T-helper 9 cell (primary cell): ENCODE measurements at places on chromosomes 2 and 18.

- no peak for DNase-seq
Measured at GRCh38 chr2:230797515-230798495, 66.9 kb upstream of the ITM2C start.

GRCh38 chr2:169090133-169090820 is 20.9 kb downstream of the DHRS9 start:
- DNase-seq: no peak

DNA sequence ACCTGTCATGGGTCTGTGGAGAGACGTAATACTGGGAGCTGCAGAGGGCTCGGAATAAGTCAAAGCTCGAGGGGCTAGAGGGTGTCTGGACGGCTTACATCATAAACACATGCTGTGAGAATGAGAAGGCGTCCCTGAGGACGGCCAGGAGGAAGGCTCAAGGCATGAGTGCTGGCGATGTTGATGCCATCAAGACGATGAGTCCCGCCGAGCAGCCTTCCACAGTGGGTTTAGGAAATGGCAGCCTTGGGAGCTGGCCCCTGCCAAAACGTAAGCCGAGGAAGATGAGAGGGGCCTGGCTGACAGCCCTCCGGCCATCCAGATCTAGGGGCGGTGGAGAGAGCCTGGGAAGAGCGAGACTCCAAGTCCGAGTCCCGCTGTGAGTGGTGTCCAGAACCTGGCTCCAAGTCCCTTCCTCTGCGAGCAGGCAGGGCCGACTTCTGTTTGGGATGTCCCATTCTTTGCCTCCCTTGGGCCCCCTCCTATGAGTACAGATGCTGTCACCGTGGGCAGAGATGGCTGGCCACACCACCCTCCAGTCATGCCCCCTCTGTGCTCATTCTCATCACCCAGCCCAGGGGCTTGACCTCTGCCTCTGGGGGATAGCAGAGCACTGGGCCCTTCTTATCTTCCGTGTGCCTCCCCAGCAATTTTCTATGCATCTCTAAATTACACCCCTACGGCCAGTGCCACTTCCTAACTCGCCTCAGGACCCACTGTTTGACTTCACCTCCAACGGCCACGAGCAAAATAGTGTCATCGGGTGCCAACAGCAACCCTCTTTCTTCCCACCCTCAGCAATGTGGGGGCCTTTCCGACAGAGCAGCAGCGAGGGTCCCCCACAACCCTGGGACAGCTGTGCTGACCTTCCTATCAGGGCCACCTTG is 175.7 kb downstream of the FAM210A start:
- DNase-seq: no peak

GRCh38 chr2:234957834-234958135 is 6.0 kb downstream of the SH3BP4 start:
- DNase-seq: no peak

DNA sequence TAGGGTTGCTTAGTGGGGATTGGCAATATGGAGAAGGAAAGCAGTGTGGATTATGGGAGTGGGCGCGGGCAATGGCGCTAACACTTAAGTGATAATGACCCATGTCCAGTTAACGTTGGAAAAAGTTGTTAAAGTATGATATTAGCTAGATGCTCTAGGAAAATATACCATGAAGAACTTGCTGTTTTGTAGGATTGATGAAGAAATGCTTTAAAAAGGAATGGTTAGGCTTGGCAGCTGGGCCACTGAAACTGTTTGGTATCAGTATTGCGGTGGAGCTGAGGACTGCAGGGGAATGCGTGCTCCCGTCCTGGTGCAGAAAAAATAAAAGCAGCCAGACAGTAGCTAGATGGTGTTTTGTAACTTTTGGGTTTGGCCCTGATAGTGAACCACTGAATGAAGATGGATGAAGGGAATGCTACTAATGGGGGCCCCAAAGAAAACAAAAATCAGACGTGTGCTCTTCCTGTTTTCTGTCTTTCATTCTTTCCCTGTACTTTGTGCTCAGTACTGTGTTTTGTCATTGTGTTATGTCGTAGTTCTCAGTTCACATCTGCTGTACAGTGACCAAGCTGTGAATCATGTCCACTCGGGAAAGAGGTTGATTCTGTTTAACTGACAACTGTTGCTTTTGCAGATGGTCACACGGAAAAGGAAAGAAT is 999 bp downstream of the INSIG2 start:
- peak; percentile 10 for DNase-seq

DNA sequence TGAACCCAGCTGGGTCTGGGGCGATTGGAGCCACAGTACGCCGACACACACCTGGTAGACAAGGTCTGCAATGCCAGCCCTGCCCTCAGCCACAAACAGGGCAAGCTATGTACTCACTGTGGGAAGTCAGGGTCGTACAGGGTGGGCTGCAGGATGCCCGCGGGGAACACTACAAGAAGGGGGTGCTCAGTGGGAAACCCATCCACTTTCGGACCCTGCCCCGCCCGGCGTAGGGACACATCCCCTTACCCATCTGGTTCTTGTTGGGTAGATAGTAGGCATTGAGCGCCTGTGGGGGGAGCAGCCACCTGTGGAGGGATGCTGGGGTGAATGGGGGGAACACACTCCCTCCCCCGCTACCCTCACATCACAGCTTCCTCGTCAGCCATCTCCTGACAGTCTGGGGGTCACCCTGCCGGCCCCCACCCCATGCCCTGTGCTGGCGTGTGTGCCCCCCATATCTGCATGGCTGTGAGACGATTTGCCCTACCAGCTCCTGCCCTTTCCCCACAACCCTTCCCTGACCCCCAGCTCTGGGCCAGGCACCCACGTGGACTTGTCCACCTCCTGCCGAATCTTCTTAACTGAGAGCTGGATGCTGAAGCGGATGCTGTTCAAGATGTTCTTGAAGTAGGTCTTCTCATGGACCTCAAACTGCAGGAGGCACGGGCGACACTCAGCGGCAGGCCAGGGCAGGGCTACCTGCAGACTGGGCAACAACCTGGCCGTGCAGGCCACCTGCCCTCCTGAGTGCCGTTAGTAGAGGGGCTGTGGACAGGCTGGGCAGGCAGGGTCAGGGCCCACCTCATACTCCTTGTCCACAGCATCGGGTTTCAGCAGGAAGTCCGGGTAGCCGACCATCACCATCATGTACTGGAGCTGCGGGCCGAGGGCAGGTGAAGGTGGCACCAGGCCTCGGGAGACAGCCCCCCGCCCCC is 5.1 kb downstream of the ECEL1 start:
- DNase-seq: no peak

DNA sequence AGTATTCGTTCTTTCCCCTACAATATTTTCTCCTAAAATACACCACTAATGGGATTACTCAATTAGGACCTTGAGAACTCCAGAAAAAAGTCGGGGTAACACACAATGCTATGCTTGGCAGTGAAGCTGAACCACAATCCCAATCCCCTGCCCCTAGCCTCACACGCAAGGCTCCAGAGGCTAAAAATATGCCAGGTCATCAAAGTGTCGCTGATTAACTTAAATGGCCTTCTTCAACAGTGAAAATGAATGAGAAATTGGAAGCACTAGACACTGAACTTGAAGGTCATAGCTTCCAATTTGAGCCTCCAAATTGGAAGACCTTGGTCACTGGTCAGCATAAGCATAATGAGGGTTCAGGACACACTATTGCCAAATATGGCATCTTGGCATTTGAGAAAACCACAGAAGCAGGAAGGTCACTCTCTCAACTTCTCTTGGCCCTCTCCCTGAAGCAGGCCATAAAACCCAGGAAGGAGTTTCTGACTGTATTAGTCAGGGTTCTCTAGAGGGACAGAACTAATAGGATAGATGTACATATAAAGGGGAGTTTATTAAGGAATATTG is 86.0 kb upstream of the SATB2 start:
- DNase-seq: no peak

DNA sequence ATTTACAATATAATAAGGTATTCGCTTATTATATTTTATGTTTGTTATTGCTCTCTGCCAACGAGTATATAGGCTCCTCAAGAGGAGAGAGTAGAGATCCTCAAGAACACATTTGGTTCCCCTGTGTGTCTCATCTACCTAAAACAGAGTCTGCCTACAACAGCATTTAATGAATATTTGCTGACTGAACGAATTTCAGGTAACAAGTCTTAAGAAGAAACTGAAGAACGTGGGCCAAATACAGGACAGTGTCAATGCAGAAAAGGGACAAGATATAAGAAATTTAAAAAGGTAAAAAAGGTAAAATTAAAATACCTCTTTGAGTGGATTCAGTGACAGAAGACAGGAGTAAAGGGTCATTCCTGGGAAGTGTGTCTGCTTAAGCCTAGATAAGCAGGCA is 129.2 kb downstream of the HNMT start:
- DNase-seq: no peak

DNA sequence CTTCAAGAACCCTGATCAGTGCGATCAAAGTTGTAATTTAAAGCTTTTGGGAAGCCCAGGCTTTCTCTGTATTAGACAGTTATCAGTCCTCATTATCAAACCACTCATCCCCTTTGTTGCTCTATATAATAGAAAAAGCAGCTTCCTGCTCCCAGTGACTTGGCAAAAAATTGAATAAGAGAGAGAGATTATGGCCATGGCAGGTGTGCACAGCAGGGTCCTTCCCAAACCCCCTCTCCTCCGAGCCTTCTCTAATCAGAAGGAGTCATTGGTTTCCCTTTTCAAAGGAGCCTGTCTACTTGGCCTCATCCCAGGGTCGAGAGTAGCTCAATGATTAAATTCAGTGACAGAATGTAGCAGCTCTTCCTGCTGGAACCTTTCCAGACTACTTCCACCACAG is 81.5 kb downstream of the SEMA4F start:
- DNase-seq: no peak

DNA sequence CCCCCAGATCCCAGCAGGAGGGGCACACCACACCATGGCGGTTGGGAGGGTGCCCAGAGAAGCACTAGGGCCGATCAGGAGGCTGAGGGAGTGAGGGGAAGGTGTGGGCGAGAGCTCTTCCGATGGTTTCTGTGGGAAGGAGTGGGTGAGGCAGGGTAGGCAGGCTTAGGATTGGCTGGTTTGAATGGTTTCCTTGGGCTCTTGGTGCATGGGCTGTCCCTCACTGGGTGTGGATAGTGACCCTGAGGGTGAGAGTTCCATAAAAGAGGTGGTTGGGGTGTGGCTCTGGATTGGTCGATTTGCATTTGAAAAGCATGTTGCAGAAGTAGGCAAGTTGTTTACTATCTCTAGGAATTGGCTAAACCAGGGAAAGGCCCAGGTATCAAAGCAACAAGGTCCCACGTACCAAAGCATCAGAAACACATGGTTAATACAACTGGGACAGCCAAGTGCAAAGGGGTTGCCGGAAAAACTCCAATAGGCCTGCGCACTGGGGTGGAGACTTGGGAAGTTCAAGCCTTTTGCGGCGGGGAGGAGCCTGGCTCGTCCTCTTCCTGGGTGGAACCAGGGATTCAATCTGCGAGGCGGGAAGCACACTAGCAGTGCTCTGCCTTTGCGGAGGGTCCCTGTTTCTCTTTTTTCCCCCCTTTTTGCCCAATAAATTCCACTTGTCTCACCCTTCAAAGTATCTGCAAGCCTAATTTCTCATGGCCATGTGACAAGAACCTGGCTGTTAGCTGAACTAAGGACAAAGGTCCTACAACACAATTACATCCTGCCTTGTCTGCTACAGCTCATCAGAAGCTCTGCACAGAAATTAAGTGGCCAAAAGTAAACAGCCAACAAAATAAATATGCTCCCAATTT is 43.2 kb downstream of the IL1R2 start:
- DNase-seq: no peak

DNA sequence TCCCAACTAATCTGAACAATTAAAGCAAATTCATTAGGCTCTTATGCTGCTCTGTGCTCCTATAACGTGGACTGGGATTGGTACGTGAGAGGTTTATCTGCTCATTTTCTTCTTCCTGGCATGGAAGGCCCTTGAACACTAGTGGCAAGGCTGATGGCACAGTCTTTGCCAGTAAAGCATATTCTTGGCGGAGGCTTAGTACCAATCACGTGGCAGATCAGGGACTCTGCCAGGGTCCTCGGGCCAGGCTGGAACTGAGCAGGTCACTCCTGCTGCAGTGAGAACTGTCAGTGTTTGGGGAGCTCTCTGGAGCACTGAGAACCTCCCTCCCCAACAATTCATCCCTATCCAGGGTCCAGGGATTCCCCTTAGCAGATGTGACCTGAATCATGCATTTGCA is 3.7 kb upstream of the ALPK2 start:
- DNase-seq: no peak

GRCh38 chr18:3218819-3219218 is 949 bp downstream of the MYOM1 start:
- DNase-seq: no peak

DNA sequence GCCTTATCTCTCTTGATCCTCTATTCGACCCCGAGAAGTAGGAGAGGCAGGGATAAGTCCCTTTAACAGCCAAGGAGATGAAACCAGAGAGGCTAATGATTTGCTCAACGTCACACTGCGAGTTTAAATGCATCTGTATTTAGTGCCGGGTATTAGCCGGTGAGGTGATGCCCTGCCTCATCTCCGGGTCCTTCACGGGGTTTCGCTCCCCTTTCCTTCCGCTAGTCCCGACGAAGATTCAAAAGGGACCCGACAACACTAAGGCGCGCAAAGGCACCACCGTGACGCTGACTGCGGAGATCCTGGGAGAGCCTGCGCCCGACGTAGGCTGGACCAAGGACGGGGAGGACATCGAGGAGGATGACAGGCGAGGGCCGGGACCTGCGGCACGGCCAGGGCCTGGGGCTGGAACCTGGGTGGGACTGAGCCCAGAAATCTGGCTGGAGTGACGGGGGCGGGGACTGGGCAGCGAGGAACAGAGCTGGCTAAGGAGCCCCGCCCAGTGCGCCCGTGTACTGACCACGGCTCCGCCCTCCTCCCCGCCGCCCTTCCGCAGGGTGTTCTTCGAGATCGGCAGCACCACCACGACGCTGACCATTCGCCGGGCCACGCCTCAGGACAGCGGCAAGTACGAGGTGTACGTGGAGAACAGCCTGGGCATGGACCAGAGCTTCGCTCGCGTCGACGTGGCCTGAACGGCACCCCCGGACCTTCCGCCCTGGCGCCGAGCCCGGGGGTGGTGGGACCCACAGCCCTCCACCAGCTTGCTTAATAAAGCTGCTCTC is 1.0 kb upstream of the GMPPA start:
- DNase-seq: no peak

DNA sequence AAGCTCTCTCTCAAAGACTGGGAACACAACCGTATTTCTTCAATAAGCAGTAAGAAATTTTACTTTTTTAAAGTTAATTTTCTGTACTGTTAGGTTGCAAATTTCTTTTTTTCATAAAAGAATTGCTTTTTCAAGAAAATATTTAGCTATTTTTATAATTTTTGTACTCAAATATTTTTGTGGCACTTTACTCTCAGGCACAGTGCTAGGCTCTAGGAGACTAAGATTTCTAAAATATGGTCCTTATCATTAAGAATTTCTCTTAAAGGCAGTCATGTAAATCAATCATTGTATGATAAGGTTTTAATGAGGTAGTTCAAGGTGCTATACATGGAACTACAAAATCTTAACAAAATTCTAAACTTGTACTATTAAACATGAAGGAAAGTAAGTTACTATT is 61.4 kb downstream of the MTX2 start:
- DNase-seq: no peak

DNA sequence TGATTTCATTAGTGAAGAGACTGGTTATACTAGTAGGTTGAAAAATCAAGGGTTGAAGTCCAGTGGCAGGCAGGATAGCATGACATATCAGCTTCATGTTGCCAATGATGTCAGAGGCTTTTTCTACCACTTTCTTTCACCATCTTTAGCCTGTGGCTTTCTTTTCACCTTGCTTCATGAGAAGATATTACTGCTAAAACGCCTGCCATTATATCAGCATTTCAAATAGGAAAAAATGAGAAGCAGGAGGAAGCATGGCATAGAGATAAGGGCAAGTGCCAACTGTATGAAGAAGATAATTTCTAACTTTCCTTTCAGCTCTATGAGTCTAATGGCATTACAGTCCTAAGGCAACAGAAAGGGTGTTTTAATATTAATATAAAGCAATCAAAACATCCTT is 270.2 kb upstream of the SYT4 start:
- DNase-seq: no peak

- no peak for DNase-seq
Measured at GRCh38 chr2:42853549-42854206, 61.3 kb upstream of the HAAO start.
